ENCODE measurements at places on chromosomes 1 and 21.

DNA sequence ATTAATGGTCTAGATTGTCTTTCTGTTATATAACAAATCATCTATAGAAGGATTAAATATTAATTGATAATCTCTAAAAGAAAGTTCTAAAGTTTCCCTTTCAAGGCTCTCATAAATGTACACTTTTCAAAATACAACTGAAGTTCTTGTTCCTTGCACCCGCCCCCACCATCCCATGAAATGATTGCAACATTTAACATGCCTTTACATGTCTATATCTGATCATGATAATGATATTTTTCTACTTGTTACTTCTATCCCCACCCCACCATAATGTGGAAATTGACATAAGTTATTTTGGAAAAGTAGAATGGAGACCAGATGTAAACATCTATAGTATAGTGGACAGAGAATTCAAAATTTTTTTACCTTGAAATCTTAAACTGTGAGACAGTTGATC, 186.6 kb downstream of the NTNG1 start:
- no peak for DNase-seq

DNA sequence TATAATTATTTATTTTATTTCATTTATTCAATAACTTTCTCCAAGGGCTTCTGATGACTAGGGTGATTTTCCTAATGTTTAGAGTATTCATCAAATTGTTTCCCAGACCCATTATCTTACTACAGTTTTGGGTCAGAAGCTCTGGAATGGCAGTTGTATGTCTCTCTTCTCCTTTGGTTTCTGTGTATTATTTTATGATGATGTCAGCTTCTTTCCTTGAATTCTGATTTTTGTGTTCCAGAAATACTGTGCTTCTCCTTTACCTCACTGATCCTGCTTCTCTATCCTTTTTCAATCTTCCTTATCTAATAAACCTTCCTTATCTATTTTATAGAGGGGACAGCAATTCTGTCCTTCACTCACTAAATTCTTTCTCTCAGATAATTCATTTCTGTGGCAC, 48.8 kb downstream of the LRRC8B start:
- DNase-seq = no peak

GRCh38 chr21:43965911-43966585, 46.1 kb upstream of the TRAPPC10 start:
- no peak for DNase-seq

GRCh38 chr1:65493802-65494201, 73.3 kb downstream of the LEPR start:
- DNase-seq = no peak
